ENCODE measurements at places on chromosomes 16 and 17. TPM values are rescaled to one million over a fixed set of nuclear protein-coding genes. Genes with fewer than 3 reads are reported as not detected.

The MEIOB gene
- 1.9 TPM for total RNA-seq

GRCh38 chr16:87692176-87692575, 73.6 kb downstream of the KLHDC4 start:
- no peak overlapping the region for H3K27ac ChIP-seq
- no peaks in the 10 kb centered on the region for H3K36me3 ChIP-seq
- H3K27me3 ChIP-seq = no peaks in the 10 kb centered on the region

GRCh38 chr17:32894245-32894644, 17.3 kb upstream of the MYO1D start:
- no peak overlapping the region for H3K27ac ChIP-seq
- no peak overlapping the region for H3K4me3 ChIP-seq
- DNase-seq = no peak

The KRT33B gene
- total RNA-seq = not detected
